Activated T-helper 9 cell treated with anti-CD3 and anti-CD28 coated beads, Interleukin-2, amount 50 U/mL, for 16 hours (primary cell): ENCODE measurements at places on chromosomes 5 and 9.

GRCh38 chr9:8020186-8020585, 220.6 kb upstream of the DMAC1 start:
- no peak for DNase-seq

- DNase-seq, result no peak
Measured at GRCh38 chr5:67291671-67292070, 95.1 kb upstream of the CD180 start.

DNA sequence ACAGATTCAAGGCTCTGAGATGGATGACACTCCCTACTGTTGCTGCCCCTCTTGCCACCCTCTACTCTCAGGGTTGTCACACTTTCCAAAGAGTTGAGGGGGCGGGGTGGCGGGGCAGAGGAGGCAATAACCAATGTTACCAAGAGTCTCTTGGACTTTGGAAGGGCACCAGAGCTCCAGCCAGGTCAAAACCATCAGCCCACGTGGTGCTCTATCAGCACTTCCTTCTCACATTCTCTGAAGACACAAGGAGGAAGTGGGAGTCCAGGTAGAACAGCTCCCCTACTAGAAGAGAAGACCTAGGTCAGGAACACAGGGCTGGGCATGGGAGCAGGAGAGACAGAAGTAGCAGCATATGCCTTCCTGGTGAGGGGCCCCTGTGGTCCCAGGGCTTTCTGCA, 33.0 kb upstream of the PIK3R1 start:
- DNase-seq, result no peak

DNA sequence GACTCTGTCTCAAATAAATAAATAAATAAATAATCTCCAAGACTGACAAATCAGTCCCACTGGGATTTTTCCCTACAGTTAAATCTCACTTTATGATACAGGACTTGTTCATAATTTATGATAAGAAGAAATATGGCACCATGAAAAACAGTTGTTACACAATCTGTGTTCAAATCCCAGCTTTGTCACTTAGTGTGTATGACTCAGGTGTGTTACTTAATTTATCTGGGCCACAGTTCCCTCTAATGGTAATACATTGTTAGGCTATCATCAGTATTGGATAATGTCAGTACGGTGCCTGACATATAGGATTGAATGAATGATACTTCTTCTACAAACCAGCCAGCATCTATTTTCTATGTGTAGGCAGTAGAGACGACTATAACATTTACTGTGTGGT, 23.1 kb downstream of the SLC36A3 start:
- no peak for DNase-seq

DNA sequence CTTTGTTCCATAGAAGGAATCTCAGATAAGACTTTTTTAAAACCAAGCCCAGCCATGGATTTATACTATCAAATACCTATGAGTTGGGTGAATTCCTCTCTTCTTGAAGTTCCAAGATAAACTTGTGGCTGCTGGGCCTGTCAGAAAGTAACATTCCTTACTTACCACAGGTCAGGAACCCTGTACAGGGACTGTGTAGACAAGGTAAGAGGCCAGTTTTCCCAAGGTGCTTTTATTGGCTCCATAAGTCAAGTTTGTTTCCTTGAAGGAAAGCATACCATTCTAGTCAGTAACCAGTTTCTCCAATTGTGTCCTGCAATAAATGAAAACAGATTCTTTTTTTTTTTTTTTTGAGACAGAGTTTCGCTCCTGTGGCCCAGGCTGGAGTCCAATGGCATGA, 8.8 kb upstream of the CLTB start:
- no peak for DNase-seq

GRCh38 chr9:132056717-132057560, 22.7 kb downstream of the MED27 start:
- no peak for DNase-seq

- DNase-seq, result no peak
Measured at GRCh38 chr5:131997727-131998117, 13.7 kb downstream of the ACSL6 start.
